ENCODE measurements at places on chromosomes 2 and 18.

DNA sequence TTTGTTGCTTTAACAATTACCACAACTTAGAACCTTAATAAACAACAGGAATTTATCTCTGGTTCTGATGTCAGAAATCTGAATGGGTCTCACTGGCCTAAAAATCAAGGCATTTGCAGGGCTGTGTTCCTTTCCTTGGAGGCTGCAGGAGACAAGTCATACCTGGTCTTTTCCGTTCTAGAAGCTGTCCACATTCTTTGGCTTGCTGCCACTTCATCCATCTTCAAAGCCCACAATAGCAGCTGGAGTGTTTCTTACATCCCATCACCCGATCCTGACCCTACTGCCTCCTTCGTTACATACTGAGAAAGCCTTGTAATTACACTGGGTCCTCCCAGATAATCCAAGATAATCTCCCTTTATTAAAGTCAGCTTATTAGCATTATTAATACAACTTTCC lies 18.1 kb downstream of the NETO1 start:
- no peak for DNase-seq

DNA sequence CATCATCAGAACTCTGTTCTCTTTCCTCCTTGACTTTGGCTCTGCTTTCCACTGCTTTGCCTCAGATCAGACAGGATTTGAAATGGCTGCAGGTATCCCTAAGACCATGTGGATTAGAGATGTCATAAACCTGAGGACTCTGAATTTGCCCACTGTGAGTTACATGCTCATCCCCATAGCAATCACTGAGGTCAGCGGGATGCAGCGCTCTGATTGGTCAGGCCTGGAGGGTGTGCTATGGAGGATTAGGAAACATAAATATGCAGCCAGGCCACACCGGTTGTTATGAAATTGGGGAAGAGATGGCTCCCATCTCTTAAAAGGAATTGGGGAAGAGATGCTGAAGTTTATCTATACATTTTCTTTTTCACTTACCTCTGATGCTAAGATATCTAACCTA lies 73.7 kb upstream of the DNAJC10 start:
- DNase-seq, result no peak

DNA sequence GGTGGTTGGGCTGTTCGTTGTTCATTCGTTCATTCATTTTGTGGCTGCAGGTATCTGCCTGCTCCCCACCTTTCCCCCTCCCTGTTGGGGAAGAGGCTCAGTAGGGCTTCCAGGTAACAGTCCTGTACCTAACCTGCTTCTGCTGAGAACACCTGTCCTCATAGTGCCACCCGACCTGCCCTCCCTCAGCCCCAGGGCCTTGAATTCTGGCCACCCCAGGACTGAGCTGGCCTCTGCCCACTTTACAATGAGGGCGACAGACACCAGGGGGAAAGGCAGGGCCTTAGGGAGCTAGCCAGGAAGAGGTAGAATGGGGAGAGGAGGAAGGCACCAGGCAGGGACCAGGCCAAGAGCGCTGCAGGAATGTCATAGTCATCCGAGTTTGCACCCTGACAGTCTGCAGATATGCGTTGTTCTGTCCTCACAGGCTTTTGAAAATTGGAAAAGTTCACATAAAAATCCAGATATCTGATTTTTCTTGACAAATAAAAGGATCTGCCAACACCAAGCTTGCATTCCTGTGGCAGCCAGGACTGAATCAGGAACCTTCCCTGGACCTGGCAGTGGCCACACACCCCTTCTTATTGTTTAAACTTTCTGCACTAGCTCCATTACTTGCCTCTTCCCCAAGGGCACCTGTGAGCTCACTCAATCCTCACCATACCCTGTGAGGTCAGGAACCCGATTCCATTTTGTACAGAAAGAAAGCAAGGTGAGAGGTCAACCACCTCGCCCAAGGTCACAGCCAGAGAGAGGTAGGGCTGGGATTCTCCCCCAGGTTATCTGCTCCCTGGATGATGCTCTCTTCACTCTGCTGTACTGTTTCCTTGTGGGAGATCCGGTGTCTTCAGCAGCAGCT lies 35.3 kb upstream of the MRPL33 start:
- DNase-seq, result no peak

GRCh38 chr2:195572895-195573683 lies 83.9 kb upstream of the SLC39A10 start:
- no peak for DNase-seq

DNA sequence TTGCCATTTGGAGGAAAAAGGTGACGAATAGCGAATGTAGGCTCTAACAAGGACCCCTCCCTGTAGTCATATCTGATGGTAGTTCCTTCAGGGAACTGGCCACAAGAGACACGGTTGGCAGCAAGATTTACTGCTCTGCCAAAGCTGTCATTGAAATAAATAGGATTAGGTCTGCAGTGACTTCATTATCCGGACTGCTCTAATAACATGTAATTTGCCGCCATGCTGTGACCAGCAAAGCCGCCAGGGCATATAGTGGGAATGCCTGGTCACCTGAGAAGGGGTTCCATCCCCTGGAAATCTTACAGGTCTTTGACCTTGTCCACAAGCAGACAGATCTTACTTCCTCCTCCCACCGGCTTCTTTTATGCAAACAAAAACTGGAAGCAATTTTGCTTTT lies 59.4 kb upstream of the LAPTM4A start:
- no peak for DNase-seq

- DNase-seq, result no peak
Observed at GRCh38 chr2:168593713-168594112, 137.6 kb downstream of the CERS6 start.

DNA sequence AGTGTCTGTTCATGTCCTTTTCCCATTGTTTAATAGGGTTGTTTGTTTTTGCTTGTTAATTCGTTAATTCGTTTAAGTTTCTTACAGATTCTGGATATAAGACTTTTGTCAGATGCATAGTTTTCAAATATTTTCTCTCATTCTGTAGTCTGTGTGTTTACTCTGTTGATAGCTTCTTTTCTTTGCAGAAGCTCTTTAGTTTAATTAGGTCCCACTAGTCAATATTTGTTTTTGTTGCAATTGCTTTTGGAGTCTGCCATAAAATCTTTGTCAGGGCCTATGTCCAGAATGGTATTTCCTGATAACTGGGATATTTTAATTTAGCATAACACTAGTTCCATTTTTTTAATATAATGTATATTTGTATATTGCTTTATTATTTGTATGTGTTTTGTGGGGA lies 1380.1 kb downstream of the SUCLG1 start:
- DNase-seq, result no peak

DNA sequence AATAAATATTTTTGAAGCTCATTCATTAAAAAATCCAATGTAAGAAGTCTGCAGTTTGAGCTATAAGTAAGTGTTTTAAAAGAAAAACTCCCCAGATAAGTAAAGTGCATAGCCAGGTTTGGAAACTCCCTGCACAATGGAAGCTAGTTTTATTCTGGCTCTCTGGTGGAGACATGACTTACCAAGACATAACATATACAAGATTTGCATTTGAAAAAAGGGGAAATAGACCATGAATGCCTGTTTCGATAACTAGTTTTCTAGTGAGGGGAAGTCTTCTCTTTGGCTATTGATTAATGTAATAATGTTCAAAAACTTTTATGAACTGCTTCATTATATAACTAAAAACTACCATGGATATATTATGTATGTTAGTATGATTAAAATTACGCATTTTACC lies 435.2 kb downstream of the ARHGAP15 start:
- no peak for DNase-seq

- DNase-seq, result no peak
Observed at GRCh38 chr2:144701259-144701658, 181.3 kb upstream of the ZEB2 start.

DNA sequence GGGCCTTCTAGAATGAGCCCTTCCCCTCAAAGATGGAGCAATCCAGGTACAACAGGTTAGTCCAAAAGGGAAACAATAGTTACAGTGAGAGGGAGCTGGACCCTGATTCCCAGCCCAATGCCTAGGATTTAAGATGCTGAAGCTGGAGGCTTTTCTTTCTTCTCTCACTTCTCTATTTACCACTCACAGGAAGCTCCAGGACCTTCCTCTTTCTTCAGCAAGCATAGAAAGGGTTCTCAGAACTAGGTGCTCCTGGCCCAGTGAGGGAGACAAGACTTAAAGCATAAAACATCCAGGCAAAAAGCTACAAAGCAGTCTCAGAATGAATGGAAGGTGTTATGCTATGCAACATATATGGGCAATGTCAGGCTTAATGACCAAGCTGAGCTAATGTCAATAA lies 279.0 kb downstream of the SRBD1 start:
- no peak for DNase-seq
